Stimulated activated CD4-positive, alpha-beta T cell treated with anti-CD3 and anti-CD28 coated beads, Interleukin-12 subunit alpha, Interleukin-12 subunit beta, amount 100 ng/mL, for 48 hours (primary cell): ENCODE measurements at places on chromosomes 4 and X.

DNA sequence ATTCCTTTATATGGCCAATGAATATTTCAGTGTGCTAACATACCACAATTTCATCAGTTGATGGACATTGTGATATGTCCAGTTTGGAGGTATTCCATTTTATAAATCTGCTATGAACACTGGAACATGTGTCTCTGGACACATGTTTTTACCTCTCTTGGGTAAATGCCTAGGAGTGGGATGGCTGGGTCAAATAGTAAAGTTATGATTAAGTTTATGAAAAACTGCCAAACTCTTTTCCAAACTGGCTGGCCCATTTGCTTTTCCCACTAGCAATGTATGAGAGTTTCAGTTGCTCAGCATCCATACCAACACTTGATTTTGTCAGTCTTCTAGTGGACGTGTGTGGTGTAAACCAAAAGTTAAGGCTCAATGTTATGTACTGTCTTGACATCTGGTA is 40.5 kb downstream of the CEP44 start:
- DNase-seq, result no peak

GRCh38 chrX:9626379-9626778 is 139.3 kb downstream of the GPR143 start:
- DNase-seq, result no peak

DNA sequence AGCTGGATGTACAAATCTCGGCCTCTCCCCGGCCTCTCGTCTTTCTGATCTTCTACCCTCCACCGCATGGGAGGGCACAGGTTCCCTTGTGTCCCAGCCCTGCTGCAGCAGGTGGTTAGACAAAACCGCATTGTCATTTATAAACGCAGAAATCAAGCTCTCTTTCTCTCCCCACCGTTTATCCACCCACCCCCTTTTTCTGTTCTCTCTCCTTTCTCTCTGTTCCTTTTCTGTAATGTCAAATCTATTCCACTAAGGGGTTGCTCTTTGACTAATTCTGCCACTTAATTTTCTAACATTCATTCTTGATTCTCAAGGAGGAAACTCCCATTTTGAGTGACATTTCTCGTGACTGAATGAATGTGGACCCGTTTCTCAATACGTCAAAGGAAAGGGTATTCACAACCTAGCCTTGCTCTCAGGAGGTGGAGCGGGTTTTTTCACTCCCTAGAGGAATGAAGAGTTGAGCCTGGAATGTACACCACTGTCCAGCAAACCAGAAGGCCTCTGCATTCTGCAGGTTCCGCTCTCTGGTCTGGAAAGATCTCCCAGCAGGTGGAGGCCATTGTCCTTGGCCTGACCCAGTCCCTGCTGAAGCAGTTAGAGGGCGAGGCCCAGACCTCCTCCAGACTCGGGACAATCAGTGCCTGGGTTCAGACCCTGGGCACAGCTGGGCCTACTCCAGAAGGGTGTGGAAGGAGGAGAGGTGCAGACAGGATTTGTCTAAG is 70.9 kb upstream of the ENPP6 start:
- no peak for DNase-seq

DNA sequence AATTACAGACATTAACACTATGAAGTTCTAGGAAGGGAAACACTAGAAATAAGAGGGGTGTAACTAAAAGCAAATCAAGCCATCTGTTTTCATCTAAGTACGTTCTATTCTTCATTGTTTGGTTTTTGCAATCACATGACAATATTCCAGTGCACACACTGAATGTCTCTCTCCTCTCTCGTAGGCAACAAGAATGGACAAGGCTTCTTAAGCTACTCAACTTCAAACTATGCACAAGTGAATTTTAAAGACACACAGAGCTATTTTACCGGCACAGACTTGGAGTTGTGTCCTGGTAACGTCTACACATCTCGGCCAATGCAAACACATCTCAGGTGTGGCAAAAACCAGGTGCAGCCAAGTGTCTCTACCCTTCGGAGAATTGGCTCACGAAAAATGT is 173.3 kb downstream of the PRKX start:
- no peak for DNase-seq

- no peak for DNase-seq
Measured at GRCh38 chr4:68267433-68267944, 22.0 kb upstream of the TMPRSS11B start.

GRCh38 chr4:176359590-176359989 is 39.8 kb downstream of the SPCS3 start:
- DNase-seq, result no peak

GRCh38 chrX:48468693-48469691 is 1.1 kb downstream of the SLC38A5 start:
- peak; percentile 32 for DNase-seq

- peak; percentile 8 for DNase-seq
Measured at GRCh38 chrX:13376857-13377549, 57.1 kb upstream of the ATXN3L start.

DNA sequence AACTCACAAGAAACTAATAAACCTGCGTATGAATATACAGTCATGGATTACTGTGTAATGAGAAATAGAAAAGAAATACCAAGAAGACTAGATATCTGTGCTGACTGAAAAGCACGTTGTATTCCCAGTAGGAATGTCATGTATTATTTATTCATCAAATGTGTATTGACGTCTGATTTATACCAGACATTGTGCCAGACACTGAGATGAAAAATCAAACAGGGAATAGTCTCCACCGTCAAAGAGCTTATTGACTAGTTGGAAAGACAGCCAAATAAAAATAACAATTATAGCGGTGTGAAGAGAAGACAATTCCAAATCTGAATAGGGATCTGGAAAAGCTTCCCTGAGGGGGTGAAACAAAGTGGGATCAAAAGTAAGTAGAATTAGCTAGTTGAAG is 687.6 kb downstream of the C4orf33 start:
- no peak for DNase-seq

GRCh38 chr4:139509727-139510410 is 46.1 kb downstream of the SETD7 start:
- no peak for DNase-seq

DNA sequence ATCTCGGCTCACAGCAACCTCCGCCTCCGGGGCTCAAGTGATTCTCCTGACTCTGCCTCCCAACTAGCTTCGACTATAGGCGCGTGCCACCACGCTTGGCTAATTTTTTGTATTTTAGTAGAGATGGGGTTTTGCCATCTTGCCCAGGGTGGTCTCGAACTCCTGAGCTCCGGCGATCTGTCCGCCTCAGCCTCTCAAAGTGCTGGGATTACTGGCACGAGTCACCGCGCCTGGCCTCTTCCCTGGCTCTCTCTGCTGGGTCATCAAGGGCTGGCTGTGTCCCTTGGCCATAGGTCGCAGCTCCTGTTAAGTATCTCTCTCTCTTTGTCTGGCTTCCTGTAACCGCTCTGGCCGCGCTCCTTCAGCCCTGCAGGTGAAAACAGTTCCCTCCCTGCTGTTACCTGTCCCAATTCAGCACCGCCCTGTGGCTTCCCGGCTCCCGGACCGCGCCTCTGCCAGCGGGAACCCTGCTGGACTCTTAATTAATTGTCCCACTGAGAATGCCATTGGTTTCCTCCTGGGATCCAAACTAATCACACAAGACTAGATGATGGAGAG is 1.3 kb upstream of the RGS12 start:
- DNase-seq, result no peak

DNA sequence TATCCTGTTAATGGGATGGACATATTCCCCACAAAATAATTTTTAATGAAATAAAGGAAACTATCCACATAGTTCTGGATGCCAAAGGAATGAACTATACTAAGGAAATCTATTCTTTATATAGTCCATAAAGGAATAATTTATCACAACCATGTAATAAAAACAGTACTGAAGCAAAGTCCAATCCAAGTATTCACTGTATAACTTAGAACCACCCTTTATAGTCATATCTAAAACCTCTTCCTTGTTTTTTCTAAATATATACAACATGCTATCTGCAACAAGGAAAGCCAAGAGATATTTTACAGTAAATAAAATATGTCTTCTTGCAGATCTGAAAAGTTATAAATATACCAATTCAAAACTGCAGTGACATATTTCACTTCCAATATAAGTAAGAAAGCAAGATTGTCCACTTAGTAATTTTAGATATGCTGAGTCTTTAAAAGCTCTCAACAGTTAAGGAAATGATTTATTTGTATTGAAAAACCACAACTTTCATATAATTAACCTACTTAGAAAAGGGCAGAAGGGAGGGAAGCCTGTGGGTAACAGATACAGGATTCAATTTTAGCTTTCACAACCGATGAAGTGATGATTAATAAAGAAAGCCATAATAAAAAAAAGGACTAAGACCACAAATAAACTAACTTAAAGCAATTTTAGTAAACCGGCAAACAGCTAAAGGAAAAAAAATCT is 8.0 kb downstream of the NR3C2 start:
- DNase-seq, result no peak

DNA sequence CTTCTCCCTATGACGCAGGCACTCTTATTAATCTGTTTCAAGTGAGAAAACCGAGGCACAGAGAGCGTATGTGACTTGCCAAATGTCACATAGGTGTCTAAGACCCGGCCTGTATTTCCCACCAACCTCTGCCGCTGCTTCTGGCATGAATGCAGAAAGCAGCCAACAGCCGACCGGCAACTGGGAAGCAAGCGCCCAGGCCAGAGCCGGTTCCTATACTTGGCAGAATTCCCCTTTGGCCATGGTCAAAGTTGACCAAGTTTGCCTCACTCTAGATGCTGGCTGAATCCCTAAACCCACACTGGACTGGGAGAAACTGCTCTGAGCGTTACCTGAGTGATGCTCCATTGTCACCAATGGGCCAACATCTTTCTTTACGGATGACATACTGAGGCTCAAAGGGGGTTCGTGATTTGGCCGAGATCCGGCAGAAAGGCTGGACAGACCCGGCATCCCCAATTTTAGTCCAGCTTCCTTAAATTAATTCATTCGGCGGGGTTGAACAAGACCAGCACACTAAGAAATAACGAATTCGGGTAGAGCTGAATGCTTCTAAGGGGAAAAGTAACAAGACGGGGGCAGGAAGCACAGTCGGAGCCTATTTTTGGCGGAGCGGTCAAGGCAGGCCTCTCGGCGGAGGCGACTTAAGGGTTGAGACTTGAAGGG is 11.2 kb downstream of the MSX1 start:
- DNase-seq, result no peak

DNA sequence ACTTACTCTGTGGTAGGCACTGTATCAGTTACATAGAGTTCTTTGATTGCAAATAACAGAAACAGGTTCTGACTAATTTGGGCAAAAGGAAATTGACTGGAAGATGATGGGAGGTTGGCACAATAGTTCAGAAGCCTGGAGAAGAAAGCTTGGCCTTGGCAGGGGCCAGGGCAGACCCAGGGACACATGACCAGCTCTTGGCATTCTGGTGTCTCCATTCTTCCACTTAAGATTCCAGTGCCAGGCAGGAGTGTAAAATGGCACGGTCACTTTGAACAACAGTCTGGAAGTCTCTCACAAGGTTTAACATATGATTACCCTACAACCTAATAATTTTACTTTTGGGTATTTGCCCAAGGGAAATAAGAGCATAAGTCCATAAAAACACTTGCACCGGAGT is 175.9 kb downstream of the BCOR start:
- DNase-seq, result no peak

DNA sequence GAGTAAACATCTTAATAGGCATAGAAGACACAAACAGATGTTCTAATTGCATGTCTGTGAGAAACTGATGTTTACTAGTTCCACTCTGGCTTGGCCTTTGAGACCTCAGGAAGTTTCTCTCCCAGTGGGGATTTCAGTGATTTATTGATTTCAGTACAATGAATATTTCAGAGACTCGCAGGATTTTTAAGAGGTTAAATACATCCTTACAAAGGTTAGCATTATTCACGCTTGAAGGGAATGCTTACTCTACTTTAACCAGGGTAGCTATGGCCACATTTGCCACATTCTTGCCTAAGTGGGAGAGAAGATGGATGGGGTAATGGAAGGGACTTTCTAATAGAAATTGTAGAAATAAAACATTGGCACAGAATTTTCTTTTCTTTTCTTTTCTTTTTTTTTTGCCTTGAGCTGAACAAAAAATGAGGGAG is 480.1 kb downstream of the SPRY1 start:
- no peak for DNase-seq

DNA sequence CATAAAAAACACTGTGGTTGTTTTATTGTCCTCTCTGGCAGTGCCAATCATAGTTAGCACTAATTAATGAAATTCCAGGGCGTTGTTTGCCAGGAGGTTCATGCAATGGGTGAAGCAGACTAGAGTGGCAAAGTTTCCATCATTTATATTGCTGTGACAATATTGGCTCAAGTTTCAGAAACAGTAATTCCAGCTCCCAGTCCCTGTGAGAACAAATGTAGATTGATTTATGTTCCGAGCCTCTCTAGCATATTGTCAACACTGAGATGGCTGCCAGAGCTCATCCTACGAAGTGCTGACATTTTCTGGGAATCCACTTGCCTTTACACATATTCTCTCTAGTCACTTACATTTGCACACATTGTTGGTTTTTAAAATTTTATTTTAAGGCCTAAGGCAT is 440.0 kb upstream of the IGFBP7 start:
- no peak for DNase-seq

- no peak for DNase-seq
Measured at GRCh38 chr4:8642651-8643321, 50.2 kb downstream of the CPZ start.

- DNase-seq, result no peak
Measured at GRCh38 chrX:84737471-84737871, 235.2 kb upstream of the HDX start.

DNA sequence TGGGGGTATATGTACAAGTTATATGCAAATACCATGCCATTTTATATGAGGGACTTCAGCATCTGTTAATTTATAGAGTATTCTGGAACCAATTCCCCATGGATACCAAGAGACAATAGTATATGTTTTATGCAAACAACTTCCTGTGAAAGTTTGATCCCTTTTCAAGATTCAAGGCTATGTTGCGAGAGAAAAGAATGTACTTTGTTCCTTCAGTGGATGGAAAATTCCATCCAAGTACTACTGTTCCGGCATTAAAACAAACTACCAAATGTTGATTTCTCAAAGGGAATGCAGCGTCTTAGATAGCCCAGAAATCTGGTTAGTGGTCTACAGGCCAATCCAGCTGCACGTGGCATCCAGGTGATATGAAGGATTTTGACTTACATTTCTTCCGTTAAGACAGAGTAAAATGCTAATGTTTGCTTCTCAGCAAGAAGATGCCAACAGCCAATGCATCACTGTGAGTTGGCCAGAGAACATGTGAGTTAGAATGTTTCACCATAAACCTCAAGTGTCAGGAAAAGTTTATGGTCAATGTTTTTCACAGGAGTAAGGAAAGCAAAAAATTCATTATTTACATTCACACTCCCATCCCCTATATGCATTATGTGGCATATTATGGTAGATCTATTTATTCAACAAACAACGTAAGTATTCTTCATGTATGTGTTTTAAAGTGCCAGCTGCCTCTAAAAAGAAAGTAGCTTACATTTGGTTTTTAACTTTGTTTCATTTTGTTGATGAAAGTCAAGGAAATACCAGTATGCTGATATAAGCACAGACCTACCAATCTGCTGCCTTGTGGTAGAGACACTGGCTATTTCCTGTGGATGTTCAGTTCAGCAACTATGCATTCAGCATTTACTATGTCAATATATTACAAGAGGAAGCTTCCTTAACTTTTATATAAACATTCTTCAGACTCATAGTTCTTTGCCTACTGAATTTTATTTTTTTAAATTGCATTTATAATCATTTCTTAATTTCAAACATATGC is 44.4 kb downstream of the METTL14 start:
- no peak for DNase-seq
